Stimulated activated naive CD4-positive, alpha-beta T cell (primary cell): ENCODE measurements at places on chromosomes 5 and 9.

GRCh38 chr5:157046041-157046440, 12.9 kb downstream of the HAVCR1 start:
- DNase-seq, result no peak

- peak; percentile 97 for DNase-seq
Measured at GRCh38 chr9:128455849-128456612, at the start of gene ODF2. Gene ODF2, plus strand, starts transcription at chr9:128456006. Its CDS starts 86 bp downstream, at chr9:128456092.

DNA sequence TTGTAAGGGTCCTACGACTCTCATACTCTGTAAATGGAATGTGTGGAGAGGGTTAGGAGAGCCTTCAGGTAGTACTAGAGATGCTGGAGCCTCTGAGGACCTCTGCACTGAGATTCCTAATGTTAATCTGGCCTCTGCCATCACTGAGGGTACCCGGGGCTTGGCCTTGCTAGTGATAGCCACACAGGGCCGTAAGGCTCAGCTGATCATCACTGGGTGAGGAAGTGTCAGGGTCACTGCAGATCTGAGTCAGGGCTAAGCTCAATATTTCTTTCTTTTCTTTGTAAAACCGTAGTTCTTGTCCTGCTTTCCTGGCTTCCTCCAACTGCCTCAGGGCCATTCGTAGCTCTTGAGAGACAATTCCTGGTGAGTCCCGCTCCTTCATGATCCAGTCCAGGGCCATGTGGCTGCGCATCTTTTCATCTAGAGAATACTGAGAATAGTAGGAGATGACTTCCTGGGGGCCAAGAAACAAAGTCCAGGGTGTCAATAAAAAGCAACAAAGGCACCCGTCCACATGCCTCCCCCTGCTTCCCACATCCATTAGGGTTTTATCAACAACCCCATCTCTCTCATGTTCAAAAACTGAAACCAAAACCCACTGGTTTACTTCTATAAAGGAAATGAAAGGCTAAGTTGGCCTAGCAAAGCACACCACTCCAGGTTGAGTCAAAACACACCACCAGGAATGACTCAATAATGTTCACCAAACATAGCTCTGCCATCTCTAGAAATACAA, 47.7 kb downstream of the LIX1 start:
- no peak for DNase-seq

GRCh38 chr5:13830536-13830935, 114.0 kb downstream of the DNAH5 start:
- no peak for DNase-seq

- DNase-seq, result no peak
Measured at GRCh38 chr9:15417626-15418025, 5.0 kb upstream of the SNAPC3 start.
